ENCODE measurements at places on chromosomes 4 and X. TPM values are rescaled to one million over a fixed set of nuclear protein-coding genes. Genes with fewer than 3 reads are reported as not detected.

Gene IGFBP7
- total RNA-seq, result 16.6 TPM

Gene CFP
- 139 TPM for total RNA-seq

Gene RBM10
- total RNA-seq, result 14.4 TPM

Gene STATH
- not detected for total RNA-seq

Gene GPR119
- total RNA-seq, result not detected

Gene SNCA
- 15.1 TPM for total RNA-seq

Gene ELF4
- 52.1 TPM for total RNA-seq

Gene CYTL1
- total RNA-seq, result 0.84 TPM

Gene FOXR2
- total RNA-seq, result not detected

Gene MTNR1A
- total RNA-seq, result not detected

Gene ERAS
- not detected for total RNA-seq

Measured in mononuclear cell (primary cell).